Activated naive CD4-positive, alpha-beta T cell treated with anti-CD3 and anti-CD28 coated beads for 36 hours (primary cell): ENCODE measurements at places on chromosomes 2 and 18. TPM values are rescaled to one million over a fixed set of nuclear protein-coding genes. Genes with fewer than 3 reads are reported as not detected.

Gene DSG4
- not detected for total RNA-seq

Gene BOLL
- 0.12 TPM for total RNA-seq

GRCh38 chr2:31168291-31168690 is 30.1 kb upstream of the GALNT14 start:
- H3K27me3 ChIP-seq: peaks cover 3% of the 10 kb centered on the region
- no peak overlapping the region for H3K27ac ChIP-seq
- DNase-seq: no peak
- no peak overlapping the region for H3K4me3 ChIP-seq

DNA sequence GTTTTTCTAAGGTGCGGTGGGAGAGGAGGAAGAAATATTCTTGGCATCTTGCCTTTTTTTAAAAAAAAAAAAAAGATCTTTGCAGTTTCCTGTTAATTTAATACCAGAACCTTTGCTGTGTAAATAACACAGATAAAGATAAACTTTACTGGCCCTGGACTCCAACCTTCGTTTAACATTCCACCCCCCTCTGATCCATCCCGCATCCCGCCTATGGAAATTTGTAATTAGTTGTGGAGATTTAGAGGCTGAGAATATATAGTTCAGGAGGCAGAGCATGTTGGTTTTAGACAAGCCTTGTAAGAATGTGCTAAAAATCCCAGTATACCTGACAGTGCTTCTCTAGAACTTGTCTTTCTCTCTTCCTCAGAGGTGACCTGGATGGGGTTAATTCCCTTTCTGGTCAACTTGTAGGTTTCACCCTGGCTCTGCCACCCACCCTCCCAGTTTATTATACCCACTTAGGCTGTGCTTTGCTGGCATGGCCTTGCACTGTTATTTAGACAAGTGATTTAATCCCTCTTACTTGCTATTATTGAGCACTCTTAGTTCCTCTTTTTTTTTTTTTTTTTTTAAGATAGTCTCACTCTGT is 2.9 kb upstream of the C2orf72 start:
- no peak for DNase-seq
- H3K4me1 ChIP-seq: no peaks in the 10 kb centered on the region
- no peak overlapping the region for H3K27ac ChIP-seq
- H3K27me3 ChIP-seq: peaks cover 44% of the 10 kb centered on the region
- no peak overlapping the region for H3K4me3 ChIP-seq

DNA sequence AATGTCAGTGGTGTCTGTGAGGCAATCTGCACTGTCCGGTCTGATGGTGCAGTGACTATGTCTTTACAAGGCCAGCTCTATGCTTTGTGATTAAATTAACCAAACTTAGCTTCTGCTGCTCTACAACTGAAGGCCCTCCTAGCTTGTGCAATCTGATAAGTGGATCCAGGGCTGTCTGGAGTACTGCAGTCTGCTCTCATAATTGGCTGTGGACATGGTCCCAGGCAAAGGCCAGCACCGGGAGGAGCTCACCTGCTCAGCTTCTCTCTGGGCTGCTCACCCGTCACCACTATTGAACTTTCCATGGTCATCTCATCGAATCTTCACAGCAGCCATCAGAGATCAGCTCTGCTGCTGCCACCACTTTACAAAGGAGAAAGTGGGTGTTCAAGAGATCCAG is 13.0 kb upstream of the APCDD1 start:
- H3K4me3 ChIP-seq: no peak overlapping the region
- no peaks in the 10 kb centered on the region for H3K36me3 ChIP-seq
- H3K27me3 ChIP-seq: no peaks in the 10 kb centered on the region
- H3K4me1 ChIP-seq: no peaks in the 10 kb centered on the region
- H3K27ac ChIP-seq: no peak overlapping the region
- no peak for DNase-seq
